ENCODE measurements at places on chromosomes 1 and 21. TPM values are rescaled to one million over a fixed set of nuclear protein-coding genes. Genes with fewer than 3 reads are reported as not detected.

RGS21 gene
- not detected for total RNA-seq

- peak; percentile 68 for DNase-seq
- H3K4me3 ChIP-seq, result no peak overlapping the region
- H3K27ac ChIP-seq, result peak overlapping the region; percentile 78
- H3K4me1 ChIP-seq, result peaks cover 23% of the 10 kb centered on the region
- no peaks in the 10 kb centered on the region for H3K36me3 ChIP-seq
Measured at GRCh38 chr1:234955107-234955731, 173.4 kb downstream of the TOMM20 start.

LAX1 gene
- total RNA-seq, result 2.4 TPM

GRCh38 chr1:216186141-216186540 is 237.1 kb downstream of the USH2A start:
- no peaks in the 10 kb centered on the region for H3K4me1 ChIP-seq
- DNase-seq, result no peak
- H3K27me3 ChIP-seq, result no peaks in the 10 kb centered on the region
- H3K4me3 ChIP-seq, result no peak overlapping the region
- H3K36me3 ChIP-seq, result no peaks in the 10 kb centered on the region

TLR5 gene
- 14.2 TPM for total RNA-seq

- H3K4me3 ChIP-seq, result no peak overlapping the region
- no peaks in the 10 kb centered on the region for H3K4me1 ChIP-seq
- no peak for DNase-seq
- H3K27ac ChIP-seq, result no peak overlapping the region
- no peaks in the 10 kb centered on the region for H3K36me3 ChIP-seq
Measured at GRCh38 chr1:95730986-95731385, 497.0 kb downstream of the RWDD3 start.

DNA sequence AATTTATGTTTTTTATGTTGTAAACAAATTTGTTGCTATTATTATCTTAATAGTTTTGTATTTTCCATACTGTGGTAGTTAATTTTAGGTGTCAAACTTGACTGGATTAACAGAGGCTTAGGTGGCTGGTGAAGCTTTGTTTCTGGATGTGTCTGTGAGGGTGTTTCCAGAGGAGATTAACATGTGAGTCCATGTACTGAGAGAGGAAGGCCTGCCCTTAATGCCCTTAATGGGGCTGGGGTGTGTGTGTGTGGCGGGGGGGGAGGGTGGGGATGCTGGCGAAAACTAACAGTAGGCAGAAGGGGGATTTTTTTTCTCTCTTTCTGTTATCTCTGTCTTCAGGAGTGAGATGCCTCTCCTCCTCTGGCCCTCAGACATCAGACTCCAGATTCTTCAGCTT is 1.9 kb downstream of the OR14A16 start:
- no peak overlapping the region for H3K4me3 ChIP-seq
- no peaks in the 10 kb centered on the region for H3K36me3 ChIP-seq
- no peaks in the 10 kb centered on the region for H3K27me3 ChIP-seq
- H3K27ac ChIP-seq, result no peak overlapping the region
- no peak for DNase-seq
- H3K4me1 ChIP-seq, result no peaks in the 10 kb centered on the region

DNA sequence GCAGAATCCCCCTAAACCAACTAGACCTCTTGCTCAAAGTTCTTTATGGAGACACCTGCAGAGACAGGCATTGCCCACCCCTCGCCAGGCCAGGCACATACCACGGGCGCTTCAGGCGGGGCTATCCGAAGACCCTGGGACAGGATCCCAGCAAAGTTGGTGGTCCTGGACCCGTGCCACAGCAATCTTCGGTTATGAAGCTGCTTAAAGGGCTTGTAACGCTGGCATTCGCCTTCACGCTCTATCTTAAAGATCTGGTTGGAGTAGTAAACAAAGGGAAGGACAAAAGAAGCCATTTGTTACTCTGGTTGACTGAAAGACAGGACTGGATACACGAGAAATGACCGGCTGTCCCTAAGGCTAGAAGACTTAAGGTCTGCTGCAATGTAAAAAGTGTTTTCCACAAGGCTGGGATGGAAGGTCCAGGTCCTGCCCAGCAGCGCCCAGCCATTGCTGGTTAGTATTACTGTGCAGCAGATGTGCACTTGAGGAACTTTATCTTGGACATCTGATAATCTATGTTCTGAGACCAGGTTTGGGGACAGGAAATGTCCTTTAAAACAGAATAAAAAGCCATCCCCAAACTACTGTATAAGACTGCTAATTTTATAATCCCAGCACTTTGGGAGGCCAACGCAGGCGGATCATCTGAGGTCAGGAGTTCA is 42.9 kb downstream of the PARP1 start:
- H3K36me3 ChIP-seq, result peaks cover 56% of the 10 kb centered on the region
- H3K27ac ChIP-seq, result no peak overlapping the region
- peak; percentile 59 for DNase-seq
- no peak overlapping the region for H3K4me3 ChIP-seq
- no peaks in the 10 kb centered on the region for H3K27me3 ChIP-seq

DNA sequence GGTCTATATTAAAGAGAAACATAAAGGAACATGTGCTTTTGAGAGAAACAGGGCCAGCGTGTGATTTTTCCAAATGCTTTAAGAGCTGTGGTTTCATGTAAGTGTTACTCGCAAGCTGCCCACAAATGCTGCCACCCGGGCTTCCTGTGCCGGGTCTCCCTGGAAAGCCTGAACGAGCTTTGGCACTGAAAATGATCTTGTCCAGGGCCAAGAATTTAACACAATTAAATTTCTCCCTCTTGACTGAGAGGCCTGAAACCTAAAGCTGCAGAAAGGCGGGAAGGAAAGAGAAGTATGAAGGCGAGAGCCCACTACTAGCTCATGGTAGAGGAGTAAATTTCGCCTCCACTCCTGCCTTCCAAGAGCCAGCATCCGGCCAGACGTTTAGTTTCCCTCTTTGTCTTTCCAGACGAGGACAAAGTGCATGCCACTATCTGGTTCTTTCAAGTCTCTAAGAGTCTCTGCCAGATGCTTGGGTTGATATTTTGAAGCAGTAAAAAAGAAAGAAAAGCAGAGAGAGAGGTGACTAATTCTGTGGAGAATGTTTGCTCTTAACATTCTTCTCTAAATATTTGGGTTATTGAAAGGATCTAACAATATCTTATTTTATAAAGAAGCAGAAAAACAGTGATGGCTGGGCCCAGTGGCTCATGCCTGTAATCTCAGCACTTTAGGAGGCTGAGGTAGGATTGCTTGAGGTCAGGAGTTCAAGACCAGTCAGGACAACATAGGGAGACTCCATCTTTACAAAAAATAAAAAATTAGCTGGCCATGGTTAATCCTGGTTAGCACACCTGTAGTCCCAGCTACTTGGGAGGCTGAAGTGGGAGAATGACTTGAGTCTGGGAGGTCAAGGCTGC is 100.0 kb upstream of the HNRNPU start:
- no peaks in the 10 kb centered on the region for H3K27me3 ChIP-seq
- H3K36me3 ChIP-seq, result no peaks in the 10 kb centered on the region
- peak; percentile 74 for DNase-seq
- H3K27ac ChIP-seq, result peak overlapping the region; percentile 85

DNA sequence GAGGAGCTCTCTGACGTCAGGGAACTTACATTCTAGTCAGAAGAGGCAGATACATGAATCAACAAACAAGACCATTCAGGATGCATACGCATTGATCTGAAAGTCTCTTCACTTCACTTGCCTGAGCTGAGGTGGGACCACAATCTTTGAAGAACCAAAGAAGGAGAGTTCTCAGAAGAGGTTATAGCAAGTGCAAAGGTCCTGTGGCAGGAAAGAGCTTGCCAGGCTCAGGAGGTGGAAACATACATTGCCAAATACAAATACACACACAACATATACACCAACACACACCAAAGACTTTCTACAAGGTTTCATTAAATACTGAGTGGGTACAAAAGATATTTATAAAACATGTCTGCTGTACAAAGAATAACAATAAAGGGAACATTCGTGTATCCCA is 86.8 kb upstream of the GJB5 start:
- H3K27me3 ChIP-seq, result no peaks in the 10 kb centered on the region
- H3K36me3 ChIP-seq, result no peaks in the 10 kb centered on the region
- H3K4me3 ChIP-seq, result no peak overlapping the region
- no peak for DNase-seq

GRCh38 chr1:48236716-48237470 is 14.4 kb downstream of the SLC5A9 start:
- H3K4me1 ChIP-seq, result no peaks in the 10 kb centered on the region
- no peak overlapping the region for H3K27ac ChIP-seq
- H3K4me3 ChIP-seq, result no peak overlapping the region
- no peak for DNase-seq
- H3K27me3 ChIP-seq, result no peaks in the 10 kb centered on the region

- no peak for DNase-seq
- H3K27ac ChIP-seq, result no peak overlapping the region
- peaks cover 30% of the 10 kb centered on the region for H3K4me1 ChIP-seq
- H3K27me3 ChIP-seq, result peaks cover 33% of the 10 kb centered on the region
- no peaks in the 10 kb centered on the region for H3K36me3 ChIP-seq
- H3K4me3 ChIP-seq, result no peak overlapping the region
Measured at GRCh38 chr21:44710294-44710665, 1.1 kb downstream of the TSPEAR start.

DNA sequence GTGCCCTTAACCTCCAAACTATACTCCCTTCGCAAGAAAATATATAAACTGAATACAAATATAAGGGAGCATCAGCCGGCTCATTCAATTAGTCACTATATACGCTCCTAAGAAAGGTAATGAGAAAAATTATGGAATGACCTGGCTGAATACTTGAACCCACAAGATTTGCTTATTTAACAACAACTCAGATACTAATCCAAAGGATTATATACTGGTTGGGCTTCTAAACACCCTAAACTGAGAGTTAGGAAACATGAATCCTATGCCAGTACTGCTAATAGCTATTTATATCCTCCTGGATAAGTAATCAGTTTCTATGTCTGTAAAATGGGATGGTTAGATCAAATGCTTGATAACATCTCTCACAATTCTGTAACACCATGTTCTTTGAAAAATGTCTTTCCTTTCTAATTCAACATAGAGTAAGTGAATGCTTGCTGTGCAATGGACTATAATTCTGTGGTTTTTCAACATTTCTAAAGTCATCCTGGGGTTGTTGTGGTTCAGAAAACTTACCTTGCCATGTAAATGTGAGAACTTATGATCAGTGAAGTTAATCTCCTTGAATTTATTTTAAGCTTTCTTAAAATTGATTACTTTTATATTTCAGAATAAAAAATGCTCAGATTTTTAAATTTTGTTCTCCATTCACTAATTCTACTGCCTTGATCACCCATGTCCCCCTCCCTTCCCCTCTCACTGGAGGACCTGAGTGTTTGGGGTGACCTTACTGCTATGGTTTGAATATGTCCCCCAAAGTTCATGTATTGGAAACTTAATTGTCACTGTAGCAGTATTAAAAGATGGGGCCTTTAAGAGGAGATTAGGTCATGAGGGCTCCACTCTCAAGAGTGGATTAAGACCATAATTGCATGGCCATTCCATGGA is 14.5 kb downstream of the DUSP10 start:
- no peak for DNase-seq
- H3K36me3 ChIP-seq, result no peaks in the 10 kb centered on the region
- H3K27me3 ChIP-seq, result no peaks in the 10 kb centered on the region
- H3K4me3 ChIP-seq, result no peak overlapping the region
- no peak overlapping the region for H3K27ac ChIP-seq

DNA sequence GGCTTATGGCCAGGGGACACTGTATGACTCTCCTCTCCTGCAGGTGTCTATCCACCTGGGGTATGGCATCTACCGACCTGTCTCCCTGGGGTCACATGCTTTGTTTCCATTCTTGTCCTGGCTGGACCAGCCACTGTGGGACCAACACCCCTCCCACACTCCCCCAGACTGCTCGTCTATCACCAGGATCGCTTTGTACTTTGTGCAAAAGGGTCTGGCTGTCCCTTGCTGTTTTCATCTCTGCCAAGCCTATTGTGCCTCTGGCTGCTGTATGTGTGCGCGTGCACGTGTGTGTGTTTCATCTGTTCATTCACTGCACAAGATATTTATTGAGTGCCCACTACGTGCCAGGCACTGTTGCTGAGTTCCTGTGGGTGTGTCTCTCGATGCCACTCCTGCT is 25.5 kb downstream of the ETNK2 start:
- H3K27me3 ChIP-seq, result no peaks in the 10 kb centered on the region
- H3K4me3 ChIP-seq, result no peak overlapping the region
- peak overlapping the region; percentile 37 for H3K27ac ChIP-seq
- H3K4me1 ChIP-seq, result no peaks in the 10 kb centered on the region
- DNase-seq, result no peak

MROH9 gene
- 3.5 TPM for total RNA-seq

AMY1A gene
- 2.1 TPM for total RNA-seq

DNAJB4 gene
- total RNA-seq, result 88.7 TPM

TOR1AIP2 gene
- 82.5 TPM for total RNA-seq

ACKR1 gene
- 12.1 TPM for total RNA-seq

GRCh38 chr1:91884459-91885212 is 1.3 kb downstream of the TGFBR3 start:
- peak overlapping the region; percentile 94 for H3K4me3 ChIP-seq
- no peaks in the 10 kb centered on the region for H3K4me1 ChIP-seq
- H3K27me3 ChIP-seq, result no peaks in the 10 kb centered on the region
- no peak for DNase-seq
- peak overlapping the region; percentile 98 for H3K27ac ChIP-seq

DNA sequence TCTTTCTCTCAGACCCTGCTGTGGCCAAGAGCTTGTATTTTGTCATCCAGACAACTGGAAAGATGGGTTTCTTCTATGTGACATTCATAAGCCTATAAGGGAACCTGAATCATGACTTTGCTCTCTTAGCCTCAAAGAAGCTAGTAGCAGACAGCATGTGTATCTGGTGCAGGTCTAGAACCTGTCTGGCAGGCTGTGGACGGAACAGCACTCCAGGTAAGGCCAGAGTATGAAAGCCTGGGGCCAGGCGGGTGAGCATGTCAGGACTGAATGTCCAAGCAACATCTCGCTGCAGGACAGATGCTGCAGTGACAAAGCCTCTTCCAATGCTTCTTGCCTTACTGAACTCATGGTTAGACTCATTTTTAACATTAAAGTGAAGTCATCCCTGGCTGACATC is 32.8 kb downstream of the AKNAD1 start:
- H3K4me1 ChIP-seq, result peaks cover 5% of the 10 kb centered on the region
- no peak overlapping the region for H3K4me3 ChIP-seq
- H3K27ac ChIP-seq, result no peak overlapping the region
- no peak for DNase-seq

DNA sequence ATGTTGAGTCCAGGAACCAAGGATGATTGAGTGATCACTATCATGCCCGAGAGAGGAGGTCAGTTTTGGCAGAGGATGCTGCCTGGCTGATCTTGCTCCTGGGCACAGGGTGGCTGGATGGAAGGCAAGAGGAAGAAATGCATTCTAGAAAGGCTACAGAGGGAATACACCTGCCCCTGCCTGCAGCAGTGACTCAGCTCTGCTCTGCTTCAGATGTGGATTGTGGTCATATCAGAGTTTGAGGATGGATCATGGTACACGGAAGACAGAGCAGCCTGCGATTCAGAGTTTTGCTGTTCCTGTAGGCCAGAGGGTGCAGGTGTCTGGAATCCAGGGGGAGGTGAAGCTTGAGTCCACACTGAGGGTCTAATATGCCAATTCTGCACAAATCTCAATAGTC is 37.2 kb downstream of the PCP4 start:
- no peak for DNase-seq
- no peak overlapping the region for H3K4me3 ChIP-seq
- H3K36me3 ChIP-seq, result no peaks in the 10 kb centered on the region
- H3K4me1 ChIP-seq, result no peaks in the 10 kb centered on the region
- no peak overlapping the region for H3K27ac ChIP-seq

F13B gene
- not detected for total RNA-seq

- H3K27ac ChIP-seq, result no peak overlapping the region
- no peaks in the 10 kb centered on the region for H3K4me1 ChIP-seq
- H3K27me3 ChIP-seq, result peaks cover 1% of the 10 kb centered on the region
Measured at GRCh38 chr1:179588425-179589024, 3.1 kb upstream of the TDRD5 start.

Data from lung (tissue), 17 donors.